ENCODE measurements at places on chromosomes 5 and 9. TPM values are rescaled to one million over a fixed set of nuclear protein-coding genes. Genes with fewer than 3 reads are reported as not detected.

MYMK gene
- total RNA-seq: not detected

TRPM3 gene
- total RNA-seq: 2.0 TPM

PCDHGA2 gene
- not detected for total RNA-seq

DNA sequence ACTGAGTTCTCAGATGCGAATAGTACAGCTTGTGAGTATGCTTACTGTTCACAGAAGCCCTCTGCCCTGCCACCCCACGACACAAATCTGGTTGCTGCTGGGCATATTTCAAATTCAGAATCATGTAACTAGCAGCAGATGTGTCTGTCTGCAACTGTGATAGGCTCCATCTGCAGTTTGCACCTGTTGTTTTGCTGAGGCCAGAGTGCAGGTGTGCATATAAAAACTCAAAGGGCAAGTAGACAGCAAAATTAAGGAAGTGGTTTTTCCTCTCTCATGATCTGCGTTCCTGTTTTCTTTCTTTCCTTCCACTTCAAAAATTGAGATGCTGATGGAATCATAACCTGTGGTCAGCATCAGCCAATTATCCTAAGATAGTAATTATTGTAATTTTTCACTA is 1000.5 kb downstream of the PTPRD start:
- DNase-seq: no peak

DNA sequence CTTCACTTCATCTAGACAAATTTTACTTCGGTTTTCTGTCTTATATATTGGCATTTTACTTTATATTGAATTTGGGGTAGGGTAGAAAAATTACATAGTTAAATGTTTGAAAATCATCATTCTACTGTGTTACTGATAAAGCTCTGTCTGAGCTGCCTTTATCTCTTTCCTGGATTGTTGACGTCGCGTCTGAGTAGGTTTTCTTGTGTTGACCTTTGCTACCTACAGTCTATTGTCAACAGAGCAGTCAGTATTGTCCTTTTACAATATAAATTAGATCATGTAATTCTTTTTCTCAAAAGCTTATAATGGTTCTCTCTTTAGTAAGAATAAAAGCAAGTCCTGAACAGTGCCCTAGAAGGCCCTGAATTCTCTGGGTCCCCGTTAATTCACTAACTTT is 128.2 kb downstream of the HACD4 start:
- DNase-seq: no peak

PLAC8L1 gene
- 0.44 TPM for total RNA-seq

SLCO4C1 gene
- total RNA-seq: 1.7 TPM

All from H7 (cell line).